Aorta (tissue), 5 donors: ENCODE measurements at places on chromosomes 12 and 14. TPM values are rescaled to one million over a fixed set of nuclear protein-coding genes. Genes with fewer than 3 reads are reported as not detected.

The PAN2 gene
- total RNA-seq: 83.5 TPM

- DNase-seq: no peak
- H3K27me3 ChIP-seq: no peaks in the 10 kb centered on the region
- H3K4me3 ChIP-seq: no peak overlapping the region
- no peaks in the 10 kb centered on the region for H3K4me1 ChIP-seq
- no peak overlapping the region for H3K27ac ChIP-seq
- no peaks in the 10 kb centered on the region for H3K36me3 ChIP-seq
These were observed 233.2 kb upstream of the DDHD1 start for GRCh38 chr14:53386362-53386761.

DNA sequence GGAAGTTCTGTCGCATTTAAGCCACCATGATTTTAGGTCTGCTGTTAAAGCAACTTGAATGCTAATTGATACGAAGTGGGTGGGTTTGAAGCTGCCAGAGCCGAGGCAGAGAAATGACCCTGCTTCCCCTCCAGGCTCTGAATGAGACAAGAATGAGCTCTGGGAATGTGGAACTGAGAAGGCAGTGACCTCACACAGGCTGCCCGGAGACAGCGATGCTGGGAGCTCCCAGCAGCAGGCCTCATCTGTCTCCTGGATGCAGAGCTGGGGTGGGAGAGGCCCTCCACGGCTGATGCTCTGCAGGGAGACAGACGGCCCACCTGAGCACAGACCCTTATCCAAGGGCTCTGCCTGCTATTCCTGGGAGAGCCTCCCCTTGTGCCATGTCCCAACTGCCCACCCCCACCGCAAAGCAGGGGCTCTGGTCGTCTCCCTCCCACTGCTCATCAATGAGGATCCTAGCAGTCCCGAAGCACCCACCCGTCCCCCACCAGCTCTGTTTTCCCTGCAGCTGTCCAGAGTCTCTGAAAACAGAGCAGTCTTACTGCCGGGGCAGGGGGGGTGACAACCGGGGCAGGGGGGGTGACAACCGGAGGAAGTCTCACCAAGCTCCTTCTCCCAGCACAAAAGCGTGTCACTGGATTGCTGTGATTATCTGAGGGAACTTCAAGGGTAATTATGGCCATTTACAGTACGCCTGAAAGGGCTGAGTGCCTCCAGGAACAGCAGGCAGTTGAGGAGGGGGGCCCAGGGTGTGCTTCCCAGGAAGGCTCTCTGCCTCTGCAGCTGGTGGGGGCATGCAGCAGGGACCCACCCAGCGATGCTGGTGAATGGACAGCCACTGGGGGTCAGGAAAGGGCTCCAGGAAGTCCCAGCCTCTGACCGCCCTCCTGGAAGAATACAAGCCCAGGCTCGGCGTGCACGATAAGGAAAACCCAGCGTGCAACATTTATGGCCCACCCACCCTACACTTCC is 67.8 kb downstream of the CHGA start:
- peak; percentile 57 for DNase-seq
- no peaks in the 10 kb centered on the region for H3K36me3 ChIP-seq
- no peak overlapping the region for H3K27ac ChIP-seq

The PLEKHG7 gene
- total RNA-seq: not detected

DNA sequence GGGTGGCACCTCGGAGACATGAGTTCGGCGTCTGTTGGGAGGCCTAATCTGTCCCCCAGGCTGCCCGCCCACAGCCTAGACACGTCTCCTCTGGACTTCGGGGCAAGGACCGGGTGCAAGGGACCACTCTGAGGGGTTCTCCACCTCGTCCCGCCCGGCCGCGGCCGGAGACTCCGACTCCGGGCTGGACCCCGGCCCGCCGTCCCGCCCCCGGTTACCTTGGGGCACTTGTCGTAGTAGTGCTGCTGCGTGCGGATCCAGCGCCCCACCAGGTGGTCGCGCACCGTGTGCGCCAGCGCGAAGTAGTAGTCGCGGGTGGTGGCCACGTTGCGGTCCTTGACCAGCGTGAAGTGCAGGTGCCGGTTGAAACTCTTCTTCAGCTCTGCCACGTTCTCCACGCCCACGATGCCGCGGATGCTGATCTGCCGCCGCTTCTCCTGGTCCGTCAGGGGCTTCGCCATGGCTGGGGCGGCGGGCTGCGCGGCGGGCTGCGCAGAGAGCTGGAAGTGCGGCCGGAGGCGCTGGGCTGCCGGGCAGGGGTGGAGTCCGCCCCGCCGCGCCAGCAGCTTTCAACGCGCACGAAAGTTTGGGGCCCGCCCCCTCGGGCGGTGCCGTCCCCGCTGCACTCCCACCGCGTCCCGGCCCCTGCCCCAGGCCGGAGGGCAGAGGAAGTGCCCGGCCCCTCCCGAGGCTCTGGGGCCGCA is at the start of gene PYGL:
Gene PYGL (minus strand): TSS at position 541 of the 704 bp plus-strand sequence. CDS start 80 bp downstream, at position 461.
- DNase-seq: peak; percentile 93
- H3K27ac ChIP-seq: peak within 1 kb of the TSS; percentile 19
- H3K4me1 ChIP-seq: no peaks in the 10 kb centered on the region
- no peaks in the 10 kb centered on the region for H3K27me3 ChIP-seq
- no peaks in the 10 kb centered on the region for H3K36me3 ChIP-seq

DNA sequence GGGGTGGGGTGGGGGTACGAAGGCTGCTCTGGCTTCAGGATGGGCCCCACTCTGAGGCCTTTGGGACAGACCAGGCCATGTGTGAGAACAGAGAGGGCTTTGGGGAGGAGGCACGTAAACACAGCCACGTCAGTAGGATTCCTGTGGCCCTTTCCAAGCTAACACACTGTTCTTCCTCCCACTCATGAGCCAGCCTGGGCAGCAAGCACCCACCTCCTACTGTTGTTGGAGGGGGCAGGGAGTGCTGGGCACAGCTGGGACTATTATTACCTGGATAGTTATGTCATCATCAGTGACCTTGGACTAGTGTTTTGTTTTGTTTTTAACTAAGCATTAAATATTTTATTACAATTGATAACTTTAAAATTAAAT is 5.3 kb downstream of the CHGA start:
- no peaks in the 10 kb centered on the region for H3K4me1 ChIP-seq
- no peaks in the 10 kb centered on the region for H3K27me3 ChIP-seq
- no peak for DNase-seq

DNA sequence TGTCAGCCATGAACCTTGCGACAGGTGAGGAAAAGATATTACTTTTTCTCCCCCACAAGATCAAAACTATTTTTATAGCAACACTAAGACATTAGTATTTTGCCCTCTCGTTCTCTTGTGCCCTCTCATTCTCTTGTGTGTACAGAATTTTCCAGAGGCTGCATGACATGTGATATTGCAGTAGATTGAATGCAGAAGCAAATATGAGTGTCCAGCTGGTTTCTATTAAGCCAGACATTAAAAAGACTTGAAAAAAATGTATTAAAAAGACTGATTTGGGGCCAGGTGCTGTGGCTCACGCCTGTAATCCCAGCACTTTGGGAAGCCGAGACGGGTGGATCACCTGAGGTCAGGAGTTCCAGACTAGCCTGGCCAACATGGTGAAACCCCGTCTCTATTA is 63.7 kb upstream of the ZFP36L1 start:
- DNase-seq: no peak
- H3K27ac ChIP-seq: no peak overlapping the region
- no peaks in the 10 kb centered on the region for H3K27me3 ChIP-seq
- no peaks in the 10 kb centered on the region for H3K4me1 ChIP-seq

GRCh38 chr12:97616946-97617345 is 154.3 kb downstream of the RMST start:
- H3K27ac ChIP-seq: no peak overlapping the region
- DNase-seq: no peak
- H3K36me3 ChIP-seq: no peaks in the 10 kb centered on the region

DNA sequence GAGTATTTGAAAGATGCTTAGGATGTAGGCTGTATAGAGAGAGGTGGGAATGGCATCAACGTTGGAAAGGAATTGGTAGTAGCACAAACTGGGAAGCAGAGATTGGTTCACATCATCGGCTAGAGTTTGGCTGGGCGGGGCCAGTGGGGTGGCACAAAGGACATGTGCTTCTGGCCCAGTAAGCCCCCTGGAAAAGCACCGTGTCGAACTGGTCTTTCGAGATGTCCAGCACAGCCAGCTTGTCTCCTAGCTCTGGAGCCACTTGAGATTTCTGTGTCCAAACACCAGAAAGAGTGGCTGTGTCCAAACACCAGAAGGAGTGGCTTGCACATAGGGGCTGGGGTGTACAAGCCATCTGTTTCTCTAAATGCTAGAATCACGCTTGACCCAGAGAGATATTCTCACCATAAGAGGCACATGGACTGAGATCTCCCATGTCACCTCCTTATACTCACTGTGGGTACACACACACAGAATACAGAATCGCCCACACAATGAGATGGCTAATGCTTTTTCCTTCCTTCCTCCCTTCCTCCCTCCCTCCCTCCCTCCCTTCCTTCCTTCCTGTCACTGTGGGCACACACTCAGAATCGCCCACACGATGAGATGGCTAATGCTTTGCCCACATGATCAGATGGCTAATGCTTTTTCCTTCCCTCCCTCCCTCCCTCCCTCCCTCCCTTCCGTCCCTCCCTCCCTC is 41.8 kb upstream of the KCNK13 start:
- no peak overlapping the region for H3K27ac ChIP-seq
- H3K4me1 ChIP-seq: no peaks in the 10 kb centered on the region
- DNase-seq: no peak
- no peak overlapping the region for H3K4me3 ChIP-seq

The GPRC5A gene
- total RNA-seq: 86.0 TPM

DNA sequence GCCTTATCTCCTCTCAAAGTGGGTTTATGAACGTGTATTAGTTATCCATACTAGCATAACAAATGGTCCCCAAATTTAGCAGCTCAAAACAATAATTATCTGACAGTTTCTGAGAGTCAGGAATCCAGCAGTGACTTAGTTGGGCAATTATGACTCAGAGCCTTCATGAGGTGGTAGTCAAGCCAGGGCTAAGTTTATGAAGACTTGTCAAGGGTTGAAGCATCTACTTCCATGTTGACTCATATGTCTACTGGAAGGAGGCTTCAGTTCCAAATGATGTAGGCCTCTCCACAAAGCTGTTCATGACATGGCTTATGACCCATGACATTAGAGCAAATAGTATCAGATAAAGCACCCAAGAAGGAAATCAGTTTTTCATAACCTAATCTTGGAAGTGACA is 73.2 kb downstream of the IPO8 start:
- no peaks in the 10 kb centered on the region for H3K4me1 ChIP-seq
- H3K36me3 ChIP-seq: no peaks in the 10 kb centered on the region
- H3K4me3 ChIP-seq: no peak overlapping the region
- H3K27ac ChIP-seq: no peak overlapping the region
- DNase-seq: no peak

The SOX5 gene
- total RNA-seq: 58.3 TPM

The KRT77 gene
- total RNA-seq: not detected

The COCH gene
- 2.9 TPM for total RNA-seq

The ATL1 gene
- total RNA-seq: 11.0 TPM
